Stimulated activated CD4-positive, alpha-beta T cell treated with anti-CD3 and anti-CD28 coated beads, TNF-alpha, amount 100 ng/mL, for 4 hours (primary cell): ENCODE measurements at places on chromosomes 3 and 15.

DNA sequence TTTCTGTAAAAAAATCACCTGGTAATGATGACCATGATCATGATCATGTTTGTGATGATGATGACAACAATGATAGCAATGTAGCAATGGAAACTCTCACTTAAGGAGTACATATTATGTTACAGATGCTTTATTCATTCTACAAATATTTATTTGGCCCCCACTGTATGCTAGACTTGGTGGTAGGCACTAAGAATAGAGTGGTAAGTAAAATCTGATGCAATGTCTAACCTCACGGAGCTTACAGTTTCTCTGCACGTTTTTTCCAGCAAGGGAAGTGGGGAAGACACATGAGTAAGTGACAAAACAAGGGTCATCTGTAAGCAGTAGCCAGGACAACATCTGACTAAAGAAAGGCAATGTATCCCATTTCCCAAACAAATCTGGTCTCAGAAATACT, 199.4 kb upstream of the MRPL3 start:
- no peak for DNase-seq

DNA sequence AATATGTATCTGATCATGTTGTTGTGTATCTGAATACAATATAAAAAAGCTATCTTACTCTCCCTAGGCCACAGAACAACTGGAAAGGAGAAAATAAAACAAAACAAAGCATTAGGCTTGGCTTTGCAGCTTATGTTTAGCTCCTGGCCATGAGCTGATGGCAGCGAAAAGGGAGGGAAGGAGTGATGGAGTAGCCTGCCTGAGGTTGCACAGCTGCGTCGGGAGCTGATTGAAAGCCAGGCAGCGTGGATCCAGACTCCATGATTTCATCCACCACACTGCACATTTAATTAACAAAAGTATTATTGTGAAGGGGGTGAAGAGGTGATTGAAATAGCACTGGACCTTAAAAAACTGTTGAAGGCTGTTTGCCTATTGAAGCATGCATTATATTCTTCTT, 212.2 kb downstream of the GABRG3 start:
- DNase-seq, result no peak

GRCh38 chr3:154758109-154758868, 321.8 kb upstream of the MME start:
- no peak for DNase-seq

DNA sequence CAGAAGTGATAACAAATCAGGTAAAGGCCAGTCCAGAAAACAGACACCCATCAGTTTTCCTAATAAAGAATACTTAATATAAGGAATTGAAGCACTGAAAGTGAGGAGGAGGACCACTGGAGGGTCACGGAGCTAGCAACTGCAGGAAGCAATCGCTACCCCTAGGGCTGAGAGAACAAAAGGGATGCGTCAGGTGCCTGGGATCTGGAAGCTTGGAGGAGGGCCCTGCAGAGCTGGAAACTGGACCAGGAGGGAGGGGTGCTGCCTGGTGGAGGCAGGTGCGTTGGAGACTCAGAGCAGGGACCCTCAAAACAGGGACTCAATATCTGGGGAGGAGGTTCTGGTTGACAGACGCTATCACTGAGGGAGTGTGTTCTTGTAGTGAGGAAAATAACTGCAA, 308.1 kb upstream of the RASGRP1 start:
- no peak for DNase-seq

GRCh38 chr15:73709686-73710085, 25.5 kb downstream of the CD276 start:
- DNase-seq, result no peak

DNA sequence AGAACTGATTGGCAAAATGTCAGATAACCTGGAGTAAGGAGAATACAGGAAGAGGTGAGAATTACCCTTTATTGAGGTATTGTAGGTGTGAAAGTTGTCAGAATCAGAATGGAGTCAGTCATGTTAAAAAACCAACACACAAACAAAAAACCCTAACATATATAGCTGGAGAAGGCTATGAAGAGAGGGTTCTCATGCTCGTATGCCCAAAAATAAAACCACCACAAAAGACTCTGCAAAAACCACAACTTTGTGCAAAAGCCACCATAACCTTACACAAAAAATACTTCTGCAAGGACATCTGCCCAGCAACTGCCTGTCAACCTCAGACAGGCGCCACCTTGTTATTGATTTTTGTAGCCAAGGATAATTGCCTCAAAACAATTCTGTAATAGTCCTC, 136.0 kb downstream of the CD47 start:
- DNase-seq, result no peak

- no peak for DNase-seq
These were observed 14.7 kb downstream of the PPARG start for GRCh38 chr3:12303534-12303933.

DNA sequence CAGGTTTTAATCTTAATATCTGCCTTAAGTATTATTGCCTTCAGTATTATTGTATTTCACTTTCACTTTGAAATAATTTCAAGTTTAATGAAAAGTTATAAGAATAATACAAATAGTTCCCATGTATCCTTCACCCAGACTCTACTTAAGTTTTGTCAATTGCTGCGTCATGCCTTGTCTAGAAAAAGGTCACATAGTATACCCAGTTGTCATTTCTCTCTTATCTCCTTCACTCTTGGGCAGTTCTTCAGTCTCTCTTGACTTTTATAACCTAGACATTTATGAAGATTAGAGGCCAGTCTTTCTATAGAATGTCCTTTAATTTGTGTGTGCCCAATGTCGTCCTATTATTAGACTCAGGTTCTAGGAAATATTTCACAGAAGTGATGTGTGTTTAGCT, 367.7 kb downstream of the LSAMP start:
- DNase-seq, result no peak

DNA sequence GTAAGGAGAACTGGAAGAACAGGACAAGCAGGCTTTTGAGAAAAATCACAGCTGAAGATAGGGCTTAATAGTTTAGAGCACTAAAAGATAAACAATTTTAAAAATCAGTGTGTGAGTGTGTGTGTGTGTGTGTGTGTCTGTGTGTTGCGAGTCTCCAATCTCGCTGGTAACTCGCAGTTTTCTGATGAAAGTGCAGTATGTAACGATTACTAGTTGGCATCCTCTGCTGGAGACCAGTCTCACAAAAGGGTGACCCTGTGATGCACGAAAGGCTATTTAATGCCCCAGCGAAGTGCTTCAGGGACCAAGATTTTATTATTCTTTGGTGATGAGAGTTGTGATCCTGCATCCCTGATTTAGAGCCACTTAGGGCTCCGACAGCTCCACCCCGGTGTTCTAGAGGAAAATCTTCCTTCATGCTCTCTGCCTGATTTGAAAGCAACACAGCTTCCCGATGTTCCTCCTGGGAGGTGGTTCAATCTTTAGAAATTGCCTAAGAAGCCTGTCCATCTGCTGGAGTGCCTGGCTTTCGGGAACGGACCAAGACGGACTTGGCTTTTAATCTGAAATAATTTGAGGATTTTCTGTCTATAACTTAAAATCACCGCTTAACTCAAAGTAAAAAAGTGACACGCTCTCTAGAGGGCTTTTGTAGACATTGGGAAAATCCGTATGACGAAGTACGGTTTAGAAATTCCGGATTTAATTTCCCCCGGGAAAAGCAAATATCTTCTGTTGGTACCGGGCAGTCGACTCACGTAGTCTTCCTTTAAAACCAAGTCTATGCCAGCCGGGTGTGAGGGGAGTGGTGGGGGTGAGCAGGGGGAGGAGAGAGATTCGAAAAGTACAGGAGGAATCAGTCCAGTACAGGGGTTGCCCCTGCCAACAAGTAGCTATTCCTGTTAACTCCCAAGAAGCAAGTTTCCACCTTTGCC, 1.1 kb upstream of the ALCAM start:
- DNase-seq, result no peak

- DNase-seq, result no peak
These were observed 23.3 kb downstream of the WWTR1 start for GRCh38 chr3:149634573-149634972.

DNA sequence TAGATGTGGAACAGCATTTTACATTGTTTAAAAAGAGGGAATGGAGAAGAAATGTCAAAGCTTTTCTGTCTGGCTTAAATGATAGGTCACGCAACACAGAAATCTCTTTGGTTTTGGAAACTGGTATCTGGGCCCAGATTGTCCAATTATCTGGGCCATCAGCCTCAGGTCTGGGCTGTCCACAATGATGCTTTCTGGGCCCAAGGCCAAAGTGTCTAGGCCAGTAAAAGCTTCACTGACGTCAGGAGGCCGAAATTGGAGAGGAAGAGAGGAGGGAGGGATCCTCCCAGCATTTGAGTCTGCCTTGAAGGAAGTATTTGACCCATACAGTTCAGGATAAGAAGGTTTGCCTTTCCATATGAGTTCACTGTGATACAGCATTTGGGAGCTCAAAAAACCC, 60.7 kb upstream of the ALDH1A3 start:
- no peak for DNase-seq

DNA sequence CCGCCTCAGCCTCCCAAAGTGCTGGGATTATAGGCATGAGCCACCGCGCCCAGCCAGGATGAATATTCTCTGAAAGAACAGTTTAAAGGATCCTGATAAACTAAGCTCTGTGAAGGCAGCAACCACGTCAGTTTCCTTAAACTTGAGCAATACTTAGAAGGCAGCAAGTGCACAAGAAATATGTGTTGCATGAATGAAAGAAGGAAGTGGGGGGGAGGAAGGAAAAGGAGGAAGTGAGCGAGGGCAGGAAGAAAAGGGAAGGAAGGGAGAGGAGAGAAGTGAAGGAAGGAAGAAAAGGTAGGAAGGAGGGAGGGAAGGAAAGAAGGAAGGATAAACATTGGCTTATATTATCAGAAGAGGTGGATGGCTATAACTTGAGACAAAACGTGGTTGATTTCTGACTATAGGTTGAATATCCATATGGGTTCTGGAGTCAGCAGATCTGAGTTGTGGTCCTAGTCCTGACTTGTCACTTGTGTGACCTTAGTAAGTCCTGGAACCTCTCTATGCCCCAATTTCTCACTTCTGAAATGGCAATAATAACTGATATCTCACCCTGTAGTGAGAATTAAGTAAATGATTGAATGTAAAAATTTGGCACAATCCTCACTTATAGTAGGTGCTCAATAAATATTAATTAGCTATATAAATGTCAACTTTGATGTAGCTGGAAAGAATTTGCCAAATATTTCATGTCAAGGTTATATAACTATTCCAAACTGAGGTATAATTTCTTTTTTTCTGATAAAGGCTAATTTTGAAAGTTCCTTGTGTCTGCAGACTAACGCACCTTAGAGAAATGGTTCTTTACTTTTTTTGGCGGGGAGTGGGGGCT, 12.0 kb upstream of the SEMA4B start:
- no peak for DNase-seq

DNA sequence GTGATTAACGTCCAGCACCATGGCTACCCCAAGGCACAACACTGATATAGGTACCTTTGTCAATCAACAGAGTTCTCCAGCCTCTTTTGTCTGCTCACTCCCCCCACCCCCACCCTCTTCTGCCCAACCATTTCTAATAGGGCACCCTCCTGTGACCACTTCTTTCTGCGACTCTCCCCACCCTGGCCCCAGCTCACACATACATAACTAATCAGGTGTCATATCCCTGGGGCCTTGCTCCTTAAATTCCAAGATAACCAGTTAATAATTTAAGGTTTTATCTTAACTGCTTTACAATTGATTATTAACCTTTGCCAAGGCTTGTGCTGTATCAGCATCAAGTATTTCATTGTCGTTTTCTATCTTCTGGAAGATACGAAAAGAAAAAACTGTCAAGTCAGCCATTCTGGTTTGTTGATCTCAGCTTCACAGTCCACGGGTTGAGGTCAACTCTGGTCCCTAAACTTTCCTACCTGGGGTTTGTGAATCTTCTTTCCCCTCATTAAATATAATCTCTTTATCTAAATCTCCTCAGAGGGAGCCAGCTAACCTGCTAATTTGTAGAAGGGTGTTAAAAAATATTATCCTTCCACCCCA, 27.3 kb upstream of the SLC28A2 start:
- no peak for DNase-seq

GRCh38 chr15:82103468-82103867, 57.6 kb upstream of the MEX3B start:
- DNase-seq, result no peak

DNA sequence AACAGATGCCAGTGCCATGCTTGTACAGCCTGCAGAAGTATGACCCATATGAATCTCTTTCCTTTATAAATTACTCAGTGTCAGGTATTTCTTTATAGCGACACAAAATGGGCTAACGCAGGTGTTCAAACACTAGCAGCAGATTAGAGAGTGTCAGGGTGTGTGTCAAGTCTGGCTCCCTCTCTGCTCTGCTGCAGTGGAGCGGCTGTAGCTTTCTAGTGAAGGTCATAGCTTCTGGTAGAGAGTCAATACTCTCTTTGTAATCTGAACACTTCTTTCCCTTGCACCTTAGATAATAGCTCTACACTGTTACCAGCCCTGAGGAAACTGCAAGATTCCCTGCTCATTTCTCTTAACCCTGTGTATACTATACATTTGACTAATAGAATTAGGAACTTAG, 483.2 kb upstream of the TGFBR2 start:
- no peak for DNase-seq

GRCh38 chr3:135929670-135930069, 35.9 kb upstream of the PPP2R3A start:
- no peak for DNase-seq

DNA sequence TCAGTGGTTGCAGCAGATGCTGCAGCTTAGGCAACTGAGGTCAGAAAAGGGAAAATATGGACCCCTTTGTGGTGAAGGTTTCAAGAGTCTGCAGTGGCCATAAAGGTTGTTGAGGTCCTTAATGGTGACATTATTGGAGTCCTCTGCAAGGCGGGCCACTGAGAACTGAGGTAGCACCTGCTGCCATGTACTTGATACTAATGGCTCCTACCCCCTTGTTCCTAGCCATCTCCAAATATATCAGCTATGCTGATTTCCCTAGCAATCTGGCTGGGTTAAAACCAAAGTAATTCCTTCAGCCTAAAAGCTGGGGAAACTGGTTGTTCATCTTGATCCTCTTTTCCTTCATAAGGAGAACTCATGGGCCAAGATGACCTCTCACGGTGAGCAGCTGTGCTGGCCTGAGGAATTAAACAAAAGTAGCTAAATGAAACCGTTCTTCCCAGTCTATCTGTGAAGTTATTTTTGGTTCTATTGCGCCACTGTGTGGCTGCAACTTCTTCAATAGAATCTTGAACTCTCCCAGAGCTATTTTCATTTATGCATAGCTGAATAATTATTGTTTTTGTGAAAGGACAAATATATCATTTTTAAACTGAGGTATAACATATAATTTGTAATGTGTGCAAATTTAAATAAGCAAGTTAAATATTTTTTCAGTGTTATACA, 76.1 kb upstream of the PLSCR4 start:
- no peak for DNase-seq

DNA sequence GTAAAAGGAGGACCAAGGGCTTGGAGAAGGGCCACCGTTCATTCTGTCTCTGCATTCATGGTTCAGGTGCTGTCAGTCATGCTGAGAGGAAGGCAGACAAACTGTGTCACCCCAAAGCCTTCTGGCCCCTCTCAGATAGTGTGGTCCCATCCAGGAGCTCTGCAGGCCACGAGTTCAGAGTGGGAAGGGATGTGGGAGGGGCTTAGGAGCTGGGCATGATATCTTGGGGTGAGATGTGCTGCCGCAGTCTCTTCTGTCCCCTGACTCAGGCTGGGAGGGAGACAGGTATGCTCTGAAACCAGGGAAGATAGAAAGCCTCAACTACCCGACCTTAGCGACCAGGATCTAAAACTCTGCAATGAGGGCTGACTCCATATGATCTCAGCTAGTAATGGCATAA, 19.6 kb upstream of the MYO1E start:
- DNase-seq, result no peak
